ENCODE measurements at places on chromosomes 2 and 18. TPM values are rescaled to one million over a fixed set of nuclear protein-coding genes. Genes with fewer than 3 reads are reported as not detected.

- DNase-seq, result peak; percentile 6
These were observed 82.2 kb downstream of the NFATC1 start for GRCh38 chr18:79477711-79478483.

WBP1 gene
- total RNA-seq, result 46.1 TPM

DNA sequence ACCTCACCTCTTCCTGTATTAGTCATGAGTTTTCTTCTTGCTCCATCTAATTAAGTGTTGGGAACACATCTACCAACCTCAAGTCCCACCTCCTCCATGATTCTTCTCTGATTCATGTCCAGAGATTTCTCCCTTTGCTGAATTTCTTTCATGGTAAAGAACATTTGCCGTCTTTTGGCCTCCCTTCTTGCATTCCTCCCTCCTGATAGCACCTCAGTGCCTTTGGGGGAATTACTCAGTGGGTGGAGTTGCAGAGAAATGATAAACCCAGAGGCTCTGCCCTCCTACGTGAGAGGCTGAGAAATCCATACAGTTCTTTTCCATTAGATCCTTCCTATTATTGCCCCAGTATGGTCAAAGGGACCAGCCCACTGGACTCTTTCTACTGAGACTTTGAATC is 651.9 kb downstream of the SLC4A3 start:
- no peak for DNase-seq

DNA sequence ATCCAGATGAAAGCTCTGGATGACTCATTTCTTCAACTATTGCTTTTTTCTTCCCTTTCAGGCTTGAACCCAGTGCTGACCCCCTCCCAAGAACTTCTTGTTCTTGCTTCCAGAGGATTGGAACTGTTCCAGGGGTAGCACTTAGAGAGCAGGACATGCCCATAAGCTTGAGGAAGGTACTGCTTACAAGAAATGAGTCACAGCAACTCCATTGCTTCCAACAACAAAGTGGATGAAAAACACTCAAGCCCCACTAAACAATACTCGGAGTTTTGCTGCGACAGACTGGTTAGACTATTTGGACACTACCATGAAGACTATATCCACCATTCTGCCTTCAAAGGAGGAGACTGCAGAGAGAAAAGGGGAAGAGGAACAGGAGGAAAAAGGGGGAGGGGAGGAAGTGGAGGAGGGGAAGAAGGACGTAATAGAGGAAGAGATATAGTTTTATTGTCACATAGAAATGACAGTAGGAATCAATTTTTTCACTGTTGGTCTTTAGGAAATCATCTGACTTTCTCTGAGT is 1.6 kb upstream of the EPC2 start:
- no peak for DNase-seq

GRCh38 chr2:240462073-240462706 is 26.7 kb downstream of the GPC1 start:
- DNase-seq, result no peak

AGXT gene
- total RNA-seq, result not detected

DNA sequence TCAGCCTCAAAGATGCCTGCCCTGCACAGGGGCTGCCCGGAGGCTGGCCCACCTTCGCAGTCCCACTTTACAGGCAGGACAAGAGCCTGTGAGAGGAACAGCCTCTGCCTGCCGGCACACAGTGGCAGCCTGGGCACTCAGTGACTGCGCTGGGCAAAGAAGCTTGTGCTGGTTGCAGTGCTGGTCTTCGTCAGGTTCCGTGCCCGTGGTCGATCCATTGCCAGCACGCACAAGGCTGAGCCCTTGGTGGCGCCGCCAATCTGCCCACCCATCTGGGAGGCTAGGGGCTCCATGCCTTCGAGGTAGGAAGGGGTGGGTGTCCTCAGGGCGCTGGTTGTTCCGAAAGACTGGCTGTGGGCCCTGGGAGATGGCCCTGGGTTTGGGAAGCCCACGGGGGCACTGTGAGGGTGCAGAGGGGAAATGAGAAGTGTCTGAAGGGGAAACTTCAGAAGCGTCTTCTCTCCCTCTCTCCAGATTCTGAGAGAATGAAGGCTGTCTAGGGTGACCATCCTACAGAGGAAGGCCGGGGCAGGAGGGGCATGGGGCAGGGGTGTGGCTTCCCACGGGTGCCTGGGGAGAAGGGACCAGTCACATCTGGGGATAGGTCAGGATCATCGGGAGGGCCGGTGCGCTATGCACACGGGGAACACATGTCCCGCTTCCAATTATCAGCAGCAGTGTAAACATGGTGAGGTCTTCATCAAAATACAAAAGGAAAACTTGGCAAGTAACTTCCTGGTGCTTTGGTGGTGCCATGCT is 49.1 kb upstream of the HS6ST1 start:
- DNase-seq, result no peak

GBX2 gene
- total RNA-seq, result not detected

SPP2 gene
- total RNA-seq, result not detected

- no peak for DNase-seq
These were observed 65.3 kb upstream of the RIT2 start for GRCh38 chr18:43180814-43181213.

- DNase-seq, result no peak
These were observed 116.9 kb downstream of the EPHA4 start for GRCh38 chr2:221455214-221455613.

VWA3B gene
- total RNA-seq, result 0.52 TPM

FBLN7 gene
- 0.60 TPM for total RNA-seq

DNA sequence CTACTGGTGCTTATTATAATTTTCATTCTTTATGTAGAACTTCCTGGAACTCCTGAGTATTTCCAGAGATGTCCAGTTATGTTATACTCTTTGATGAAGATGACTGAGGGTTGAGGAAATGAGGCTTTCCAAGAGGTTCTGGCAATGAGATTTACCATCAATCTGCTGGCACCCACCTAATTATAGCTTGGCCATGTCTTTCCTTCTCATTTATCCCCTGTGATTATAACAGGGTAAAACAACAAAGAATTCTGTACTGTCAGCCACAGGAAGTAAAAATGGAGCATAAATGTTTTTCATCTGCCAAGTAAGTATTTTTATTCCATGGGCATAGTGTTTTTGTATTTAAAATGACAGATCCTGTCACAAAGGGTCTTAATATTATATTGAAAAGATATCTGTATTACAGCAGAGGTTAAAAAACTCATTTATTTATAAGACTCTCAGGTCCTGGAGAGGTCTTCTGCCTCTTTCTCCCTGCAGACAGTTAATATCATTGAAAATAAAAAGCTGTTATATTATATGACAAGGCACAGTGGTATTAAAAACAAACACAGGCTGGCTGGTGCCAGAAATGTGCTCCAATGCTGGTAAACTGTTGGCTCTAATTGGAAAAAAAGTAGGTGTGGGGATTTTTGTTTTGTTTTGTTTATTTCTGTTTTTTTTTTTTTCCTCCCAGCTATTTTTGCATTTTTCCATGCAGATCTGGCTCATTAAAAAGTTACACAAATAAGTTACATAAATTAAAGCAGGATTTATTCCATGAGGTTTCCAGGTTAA is 1764.1 kb upstream of the CELF4 start:
- DNase-seq, result no peak

NR4A2 gene
- total RNA-seq, result 0.88 TPM

ANKRD29 gene
- total RNA-seq, result 9.2 TPM

DNA sequence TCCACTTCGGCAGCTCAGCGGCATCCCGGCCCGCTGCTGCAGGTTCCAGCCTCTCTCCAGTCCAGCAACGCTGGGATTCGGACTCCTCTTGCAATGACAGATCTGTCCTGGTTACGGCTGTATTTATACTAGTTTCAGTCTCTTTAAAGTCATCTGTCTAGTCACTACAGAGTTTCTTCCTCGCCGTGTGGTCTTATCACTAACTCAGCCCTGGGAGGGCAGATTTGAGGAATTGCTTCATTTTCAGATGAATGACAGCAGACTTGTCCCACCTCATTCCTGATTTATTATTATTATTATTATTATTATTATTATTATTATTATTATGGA is 2.2 kb downstream of the KLHL29 start:
- DNase-seq, result no peak

SPATA3 gene
- not detected for total RNA-seq

- DNase-seq, result no peak
These were observed 114.3 kb downstream of the PRKCE start for GRCh38 chr2:45765728-45766254.

NT5DC4 gene
- total RNA-seq, result not detected

SH3BP4 gene
- total RNA-seq, result 9.6 TPM

DNA sequence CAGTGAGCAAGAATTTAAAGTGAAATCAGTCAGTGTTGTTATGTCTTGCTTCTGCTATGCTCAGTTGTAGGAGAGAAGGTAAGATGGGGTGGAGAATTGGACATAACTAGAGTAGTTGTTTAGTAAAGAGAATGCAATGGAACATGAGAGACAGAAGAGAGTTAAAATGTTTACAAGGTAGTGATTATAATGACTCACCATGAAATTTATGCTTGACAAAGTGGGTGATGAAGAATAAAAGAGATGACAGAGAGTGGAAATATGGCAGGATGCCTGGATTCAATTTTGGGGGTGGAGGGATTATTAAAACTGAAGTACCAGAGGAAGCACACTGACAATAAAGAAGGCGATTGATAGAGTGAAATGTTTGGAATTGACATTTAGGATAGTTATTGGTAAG is 10.6 kb downstream of the SCG2 start:
- DNase-seq, result no peak

DNA sequence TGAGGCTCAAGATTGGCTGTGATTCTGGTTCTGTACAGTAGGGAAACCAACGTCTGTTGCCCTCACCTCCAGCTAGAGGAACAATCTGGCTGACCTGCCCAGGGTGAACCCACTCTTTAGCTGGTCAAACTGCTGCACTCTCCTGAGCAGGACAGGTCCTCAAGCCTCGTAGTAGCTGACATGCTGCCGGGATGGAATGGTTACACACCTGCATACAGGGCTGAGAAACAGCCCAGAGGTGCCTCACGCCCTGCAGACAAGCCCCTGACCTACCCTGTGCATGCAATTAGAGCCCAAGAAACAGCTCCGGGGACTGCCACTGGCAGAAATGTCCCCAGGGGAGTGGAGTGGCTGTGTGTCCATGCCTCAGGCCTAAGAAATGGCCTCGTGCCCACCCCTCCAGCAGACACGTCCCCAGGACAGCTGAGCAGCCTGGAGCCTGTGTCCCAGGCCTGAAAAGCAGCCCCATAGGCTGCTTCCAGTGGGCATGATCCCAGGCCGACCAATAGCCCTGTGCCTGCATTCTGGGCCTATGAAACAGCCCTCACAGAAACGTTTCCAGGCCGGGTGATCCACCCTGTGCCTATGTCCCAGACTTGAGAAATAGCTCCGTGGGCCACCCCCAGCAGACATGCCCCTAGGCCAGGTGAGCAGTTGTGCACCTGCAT is 25.4 kb downstream of the BOLL start:
- DNase-seq, result no peak

TRAF3IP1 gene
- total RNA-seq, result 14.6 TPM

SEMA4F gene
- total RNA-seq, result 2.9 TPM

- no peak for DNase-seq
These were observed 26.1 kb downstream of the ADCY3 start for GRCh38 chr2:24893934-24894333.

DNA sequence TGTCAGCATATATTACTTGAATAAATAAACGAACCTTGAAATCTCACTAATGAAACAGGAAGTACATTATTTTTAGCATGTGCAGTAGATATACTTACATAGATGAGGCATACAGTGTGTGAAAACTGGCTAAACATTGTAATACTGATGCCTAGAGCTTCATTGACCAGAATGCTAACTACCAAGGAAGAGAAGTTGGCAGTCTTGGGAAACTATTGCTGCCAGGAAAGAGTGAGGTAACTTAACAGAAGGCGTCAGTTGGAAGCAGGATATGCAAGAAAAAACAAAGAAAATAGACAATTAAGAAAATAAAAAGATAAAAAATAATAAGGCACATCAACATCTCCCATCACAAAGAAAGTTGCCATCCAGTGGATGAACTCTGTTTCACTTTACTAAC is 963.0 kb downstream of the TDRD15 start:
- DNase-seq, result no peak

GRCh38 chr2:29733213-29733612 is 188.2 kb downstream of the ALK start:
- DNase-seq, result no peak

- DNase-seq, result no peak
These were observed 56.8 kb downstream of the SLC4A10 start for GRCh38 chr2:161681046-161681445.

- DNase-seq, result no peak
These were observed 678.4 kb downstream of the ERBB4 start for GRCh38 chr2:211860224-211860623.

LCT gene
- not detected for total RNA-seq

GAREM1 gene
- total RNA-seq, result 8.6 TPM

GRCh38 chr2:207505728-207506127 is 24.0 kb upstream of the CREB1 start:
- no peak for DNase-seq

- DNase-seq, result no peak
These were observed 68.5 kb downstream of the LONRF2 start for GRCh38 chr2:100253786-100254185.

GRCh38 chr2:47230418-47230817 is 75.3 kb upstream of the STPG4 start:
- DNase-seq, result peak; percentile 57

GRCh38 chr2:11870064-11870463 is 123.6 kb downstream of the LPIN1 start:
- DNase-seq, result no peak

REG3G gene
- total RNA-seq, result not detected

Measured in left ventricle myocardium inferior (tissue), 1 donor.